NCI-H446 (cell line): ENCODE measurements at places on chromosomes 7 and 10.

DNA sequence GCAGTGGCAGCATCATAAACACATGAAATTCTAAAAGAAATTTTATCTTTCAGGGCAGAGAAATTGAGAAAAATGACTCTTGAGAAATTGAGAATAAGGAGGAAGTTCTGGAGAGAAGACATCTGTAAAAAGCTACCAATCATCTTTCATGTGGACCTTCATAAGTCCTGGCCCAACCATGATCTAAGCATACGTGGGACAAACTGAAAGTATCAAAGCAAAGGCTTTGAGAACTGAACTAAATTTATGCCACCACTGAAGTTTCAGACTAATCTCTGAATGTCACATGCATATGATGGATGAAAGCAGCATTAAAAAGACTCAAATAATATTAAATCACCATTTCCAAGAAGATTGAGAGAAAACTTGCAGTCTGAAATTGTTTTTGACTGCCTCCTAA is 1502.8 kb upstream of the LRRTM3 start:
- no peak for DNase-seq

DNA sequence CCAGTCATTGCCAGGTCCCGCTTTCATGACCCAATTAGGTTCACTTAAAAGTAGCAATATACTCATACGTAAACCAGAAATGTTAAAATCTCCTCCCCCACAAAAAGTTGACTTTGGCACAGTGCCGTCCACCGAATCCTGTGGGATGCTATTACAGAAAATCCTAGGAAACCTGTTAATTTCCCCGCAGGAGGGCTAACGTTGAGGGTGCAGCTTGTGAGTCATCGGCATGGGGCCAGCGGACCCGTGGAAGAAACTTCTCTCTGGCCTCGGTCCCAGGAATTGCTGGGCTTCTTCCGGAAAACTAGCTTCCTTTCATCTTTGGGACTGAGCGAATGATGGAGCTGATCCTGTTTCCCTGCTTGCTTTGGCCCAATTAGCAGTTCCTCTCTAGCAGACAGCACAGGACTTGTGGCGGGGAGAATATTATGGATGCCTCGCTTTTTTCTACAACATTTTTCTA is 13.5 kb downstream of the CRYGN start:
- DNase-seq, result peak; percentile 93

DNA sequence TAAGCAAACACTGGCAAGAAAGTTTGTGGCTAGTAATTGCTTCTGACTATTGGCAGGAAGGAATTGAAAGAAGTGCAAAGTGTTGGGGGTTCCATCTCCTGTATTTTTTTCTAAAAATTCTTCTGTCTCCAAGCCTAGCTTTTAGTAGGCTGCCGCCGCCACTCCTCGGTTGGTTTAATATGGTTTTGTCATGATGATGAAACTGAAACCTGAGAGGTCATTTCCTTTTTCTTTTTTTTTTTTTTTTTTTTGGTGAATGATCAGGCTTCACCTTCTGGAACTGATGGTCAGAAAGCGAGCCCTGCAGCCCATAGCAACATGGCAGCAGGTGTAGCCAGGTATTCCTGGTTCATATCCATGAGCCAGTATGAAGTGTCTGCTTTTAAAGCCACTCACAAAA is 75.3 kb upstream of the AGBL3 start:
- DNase-seq, result no peak

DNA sequence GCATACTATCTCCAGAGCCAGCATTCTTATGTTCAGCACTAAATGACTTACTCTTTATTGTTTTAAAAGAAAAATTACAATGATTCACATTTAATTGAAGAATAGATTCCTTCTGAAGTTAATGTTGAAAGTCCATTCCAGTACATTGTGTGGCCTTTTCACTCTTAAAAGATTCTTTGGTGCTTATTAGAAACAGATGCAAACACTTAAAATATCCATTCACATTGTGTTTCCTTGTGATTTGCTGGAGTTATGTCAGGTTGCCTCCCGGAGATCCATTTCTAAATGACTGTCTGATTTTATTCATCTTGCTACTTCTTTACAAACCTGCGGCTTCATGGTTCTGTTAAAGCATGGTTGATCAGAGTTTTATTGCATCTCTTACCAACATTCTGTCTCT is 152.8 kb downstream of the FOXP2 start:
- DNase-seq, result no peak

DNA sequence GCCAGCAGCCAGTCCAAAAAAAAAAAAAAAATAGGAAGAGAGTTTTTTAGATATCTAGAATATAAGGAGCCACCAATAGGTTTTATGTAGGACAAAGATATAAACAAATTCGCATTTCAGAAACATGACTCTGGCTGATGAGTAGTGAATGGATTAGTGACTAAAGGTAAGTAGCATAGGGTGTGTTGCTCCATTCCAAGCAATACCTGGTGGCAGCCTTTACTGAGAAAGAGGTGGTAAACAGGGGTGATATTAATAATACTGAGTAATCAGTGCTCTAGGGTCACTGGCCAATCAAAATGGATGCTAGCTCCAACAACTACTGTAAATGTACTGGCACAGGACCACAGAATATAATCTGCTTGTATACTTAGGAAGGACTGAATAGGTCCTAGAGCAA is 45.5 kb upstream of the RAB11FIP2 start:
- no peak for DNase-seq

- DNase-seq, result no peak
Observed at GRCh38 chr7:18408461-18408860, 87.1 kb upstream of the HDAC9 start.

- peak; percentile 73 for DNase-seq
Observed at GRCh38 chr7:99679400-99680191, at the start of gene CYP3A5. Gene CYP3A5, minus strand, starts transcription at chr7:99679996. Its CDS starts 100 bp downstream, at chr7:99679896.

- no peak for DNase-seq
Observed at GRCh38 chr7:119959811-119960210, 313.2 kb upstream of the KCND2 start.

DNA sequence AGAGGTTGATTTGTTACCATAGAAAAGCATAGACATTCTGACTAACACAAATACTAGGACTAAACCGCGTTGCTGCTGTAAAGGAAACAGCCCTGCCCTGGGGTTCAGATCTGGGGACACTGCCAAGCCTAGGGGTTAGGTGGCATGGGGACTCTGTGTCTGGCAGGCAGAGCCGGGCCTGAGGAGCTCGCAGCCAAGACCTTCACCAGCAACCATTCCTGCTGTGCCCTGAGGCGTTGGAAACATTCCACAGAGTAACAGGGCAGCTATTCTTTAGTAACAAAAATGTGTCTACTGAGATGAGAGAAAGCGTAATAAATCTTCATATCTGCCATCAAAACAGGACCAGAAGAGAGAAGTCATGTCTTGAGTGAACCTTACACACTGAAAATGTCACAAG is 280.5 kb downstream of the POM121L12 start:
- DNase-seq, result no peak

GRCh38 chr10:63007112-63007511 is 126.0 kb upstream of the NRBF2 start:
- no peak for DNase-seq

DNA sequence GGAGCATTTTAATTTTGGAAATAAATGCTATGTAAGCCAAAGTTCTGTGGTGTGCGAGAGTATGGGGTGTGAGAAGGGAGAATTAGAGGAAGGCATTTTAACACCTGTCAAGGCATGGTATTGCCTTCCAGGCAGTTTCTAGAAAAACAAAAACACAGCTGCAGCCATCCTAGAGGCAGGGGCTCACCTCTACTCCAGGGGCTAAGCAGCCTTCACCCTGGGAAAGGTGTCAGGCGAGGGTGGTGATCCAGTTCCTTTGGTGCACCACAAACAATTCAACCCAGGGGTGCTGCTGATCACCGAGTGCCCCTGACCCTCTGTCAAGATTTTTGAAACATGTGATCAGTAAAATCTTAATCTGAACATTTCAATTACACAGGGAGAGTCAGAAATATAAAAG is 59.2 kb upstream of the GPR26 start:
- no peak for DNase-seq

- no peak for DNase-seq
Observed at GRCh38 chr7:135664046-135664589, 1.8 kb downstream of the STMP1 start.
